Activated naive CD8-positive, alpha-beta T cell treated with anti-CD3 and anti-CD28 coated beads, Interleukin-2, amount 10 ng/mL, durations not matched to agents 7 days and 5 days (primary cell): ENCODE measurements at places on chromosomes 6 and 20. TPM values are rescaled to one million over a fixed set of nuclear protein-coding genes. Genes with fewer than 3 reads are reported as not detected.

The TRIM38 gene
- total RNA-seq: 29.1 TPM

The TNF gene
- total RNA-seq: 18.6 TPM

The PKIB gene
- 1.3 TPM for total RNA-seq

The SLC4A11 gene
- total RNA-seq: 2.4 TPM

The ARMC12 gene
- total RNA-seq: 0.97 TPM

The ATAT1 gene
- total RNA-seq: 13.5 TPM

The HLA-G gene
- 2.0 TPM for total RNA-seq

The CTAGE9 gene
- not detected for total RNA-seq

The PSMF1 gene
- 127 TPM for total RNA-seq

The EPPIN gene
- not detected for total RNA-seq

The PLA2G7 gene
- total RNA-seq: 9.6 TPM

The ABCC10 gene
- 51.0 TPM for total RNA-seq

The LINC00237 gene
- not detected for total RNA-seq

The ENPP5 gene
- 1.4 TPM for total RNA-seq

The KIF25 gene
- total RNA-seq: not detected

The PI16 gene
- total RNA-seq: 0.37 TPM

The CD93 gene
- total RNA-seq: 0.48 TPM

The FHL5 gene
- total RNA-seq: not detected

The CAGE1 gene
- total RNA-seq: 0.20 TPM

The CFB gene
- total RNA-seq: 1.2 TPM

The TRAM2 gene
- total RNA-seq: 5.0 TPM

The ULBP2 gene
- total RNA-seq: 0.60 TPM
